Suppressor macrophage treated with lipopolysaccharide for 1 hour (primary cell): ENCODE measurements at places on chromosomes 12 and 14.

DNA sequence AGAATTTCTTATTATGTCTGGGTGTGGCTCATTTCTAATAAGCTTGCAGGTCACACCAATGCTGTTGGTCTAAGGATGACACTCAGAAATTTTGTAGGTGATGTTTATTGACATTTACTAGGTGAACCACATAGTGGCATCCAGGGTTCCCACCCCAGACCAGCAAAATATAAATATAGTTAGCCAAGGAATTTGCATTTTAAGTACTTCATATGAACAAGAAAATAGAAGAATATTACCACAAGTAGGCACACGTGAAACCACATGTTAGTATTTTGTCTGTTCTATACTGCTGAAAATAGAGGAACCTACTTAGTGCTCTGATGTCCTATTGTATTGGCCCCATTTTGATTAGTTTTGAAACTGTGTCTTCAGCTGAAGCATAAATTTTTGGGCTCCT lies 71.1 kb downstream of the USP15 start:
- DNase-seq = no peak

- DNase-seq = no peak
Observed at GRCh38 chr12:49880756-49881414, 22.8 kb downstream of the FAIM2 start.

DNA sequence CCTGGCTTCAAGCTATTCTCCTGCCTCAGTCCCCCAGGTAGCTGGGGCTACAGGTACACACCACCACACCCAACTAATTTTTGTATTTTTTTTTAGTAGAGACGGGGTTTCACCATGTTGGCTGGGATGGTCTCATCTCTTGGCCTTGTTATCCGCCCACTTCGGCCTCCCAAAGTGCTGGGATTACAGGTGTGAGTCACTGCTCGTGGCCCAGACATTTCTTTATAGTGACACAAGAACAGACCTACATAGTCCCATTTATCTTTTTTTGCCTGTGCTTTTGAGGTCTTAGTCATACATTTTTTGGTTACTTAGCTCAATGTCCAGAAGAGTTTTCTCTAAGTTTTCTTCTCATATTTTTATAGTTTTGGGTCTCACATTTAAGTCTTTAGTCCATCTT lies 247.4 kb downstream of the SYT10 start:
- DNase-seq = no peak

DNA sequence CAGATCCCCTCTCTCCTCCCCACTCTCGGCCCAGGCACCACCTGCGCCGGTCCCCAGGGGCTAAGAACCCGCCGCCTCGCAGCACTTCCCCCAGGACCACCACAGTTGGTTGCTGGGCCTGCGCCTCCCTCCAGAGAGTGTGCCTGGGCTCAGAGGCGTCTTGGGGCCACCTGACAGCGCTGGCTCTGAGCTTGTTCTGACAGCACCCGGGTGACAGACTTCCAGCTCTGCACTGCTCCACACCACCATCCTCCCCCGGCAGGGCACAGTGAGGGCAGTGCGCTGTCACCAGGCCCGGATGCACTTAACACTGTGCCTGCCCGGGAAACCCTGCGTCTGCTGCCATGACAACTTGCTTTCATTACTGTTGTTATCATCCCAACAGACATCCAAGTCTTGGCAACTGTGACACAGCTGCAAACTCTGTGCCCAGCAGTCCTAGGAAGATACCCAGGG lies 6.6 kb downstream of the BRF1 start:
- DNase-seq = peak; percentile 47

DNA sequence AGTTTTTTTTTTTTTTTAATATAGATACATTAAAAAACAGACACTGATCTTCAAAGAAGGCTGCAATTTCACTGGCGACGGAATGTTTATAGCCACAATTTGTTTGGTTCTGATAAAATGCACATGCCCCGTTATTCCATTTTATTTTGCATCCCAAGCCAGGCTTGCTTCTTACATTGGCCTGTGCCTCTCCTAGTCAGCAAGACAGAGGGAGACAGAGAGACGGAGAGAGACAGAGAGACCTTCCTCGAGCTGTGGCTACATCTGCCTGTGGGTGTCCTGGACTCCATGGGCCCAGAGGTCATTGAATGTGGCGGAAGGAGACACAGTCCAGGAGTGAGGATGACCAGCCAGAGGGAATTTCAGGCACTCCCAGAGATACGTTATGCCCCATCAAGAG lies 926.6 kb downstream of the VRK1 start:
- no peak for DNase-seq

GRCh38 chr12:96183734-96184370 lies 10.3 kb upstream of the ELK3 start:
- no peak for DNase-seq

GRCh38 chr12:104546575-104546974 lies 89.8 kb downstream of the CHST11 start:
- peak; percentile 75 for DNase-seq

DNA sequence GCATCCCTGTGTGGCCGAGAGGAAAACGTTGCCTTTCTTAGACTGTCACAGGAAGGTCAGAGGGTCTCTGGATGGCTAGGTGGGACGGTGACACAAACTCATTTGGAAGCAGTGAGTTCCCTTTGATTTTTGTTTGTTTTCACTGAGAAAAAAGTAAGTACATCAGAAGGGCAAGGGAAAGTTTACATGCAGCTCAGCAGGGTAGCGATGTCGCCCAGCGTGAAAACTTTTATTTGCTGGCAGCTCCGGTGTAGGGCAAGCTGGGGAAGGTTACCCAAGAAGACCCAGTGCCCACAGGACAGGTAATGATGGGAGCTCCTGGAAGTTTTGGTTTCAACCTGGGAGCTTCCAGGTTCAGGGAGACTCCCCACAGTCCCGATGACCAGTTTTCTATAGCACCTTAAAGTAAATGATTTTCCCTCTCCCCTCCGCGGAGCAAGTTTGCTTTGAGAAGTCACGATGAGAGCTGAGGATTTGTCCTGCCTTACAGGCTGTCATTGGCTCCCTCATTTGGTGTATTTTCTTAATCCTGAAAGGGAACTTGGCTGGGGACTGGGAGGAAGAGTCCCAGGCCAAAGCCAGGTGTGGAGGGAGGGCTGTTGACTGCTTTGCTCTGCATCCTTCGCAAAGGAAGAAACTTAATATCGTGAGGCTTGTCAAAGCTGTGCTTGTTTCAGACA lies 64.7 kb upstream of the ESRRB start:
- DNase-seq = no peak

DNA sequence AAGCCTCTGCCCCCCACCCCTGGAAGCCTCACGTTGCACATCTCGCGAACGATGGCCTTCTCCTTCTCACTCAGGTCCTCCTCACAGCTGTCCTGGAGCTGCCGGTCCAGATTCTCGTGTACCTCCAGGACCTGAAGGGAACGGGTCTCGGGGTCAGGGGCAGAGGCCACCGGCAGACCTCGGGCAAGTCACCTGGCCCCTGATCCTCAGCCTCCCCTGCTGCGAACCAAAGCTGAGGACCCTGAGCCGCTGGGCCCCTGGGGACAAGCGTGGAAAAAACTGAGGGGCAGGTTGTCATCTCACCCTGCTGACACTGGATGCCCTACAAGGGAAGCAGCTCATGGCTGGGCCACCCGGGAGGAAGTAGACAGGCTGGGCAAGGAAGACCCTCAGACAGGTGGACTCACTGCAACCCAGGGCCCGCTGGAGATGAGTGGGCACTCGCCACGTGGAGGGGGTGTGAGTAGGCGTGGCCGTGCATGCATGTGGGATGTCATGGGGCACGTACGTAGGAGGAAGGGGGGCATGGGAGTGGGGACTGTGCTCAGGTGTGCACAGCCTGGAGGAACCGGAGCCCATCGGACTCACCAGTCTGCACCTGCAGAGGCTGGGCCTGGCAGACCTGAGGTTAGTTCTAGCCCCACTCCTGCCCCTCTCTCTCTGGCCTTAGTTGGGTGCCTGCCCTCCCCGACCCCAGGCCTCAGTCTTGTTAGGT lies 35.1 kb downstream of the CCNK start:
- DNase-seq = no peak

DNA sequence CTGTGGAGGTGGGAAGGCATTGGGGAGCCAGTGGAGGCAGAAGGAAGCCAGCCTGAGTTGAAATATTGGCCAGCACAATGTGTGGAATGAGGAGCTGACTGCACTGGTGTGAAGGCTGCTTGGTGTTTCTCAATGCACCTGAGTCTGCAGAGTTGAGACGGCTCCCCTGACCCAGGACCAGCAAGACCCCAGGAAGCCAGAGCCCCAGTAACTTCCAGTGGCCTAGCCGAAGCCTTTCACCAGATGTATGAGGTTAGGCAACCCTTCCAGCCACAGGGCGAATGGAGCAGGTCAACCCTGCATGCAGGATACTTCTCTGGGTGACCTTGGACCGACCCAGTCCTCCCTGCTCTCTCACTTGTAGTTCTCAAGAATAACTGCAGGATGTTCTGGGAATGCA lies 12.9 kb upstream of the KRT73 start:
- no peak for DNase-seq

- DNase-seq = peak; percentile 71
Observed at GRCh38 chr12:5965950-5966383, 20.9 kb upstream of the ANO2 start.

DNA sequence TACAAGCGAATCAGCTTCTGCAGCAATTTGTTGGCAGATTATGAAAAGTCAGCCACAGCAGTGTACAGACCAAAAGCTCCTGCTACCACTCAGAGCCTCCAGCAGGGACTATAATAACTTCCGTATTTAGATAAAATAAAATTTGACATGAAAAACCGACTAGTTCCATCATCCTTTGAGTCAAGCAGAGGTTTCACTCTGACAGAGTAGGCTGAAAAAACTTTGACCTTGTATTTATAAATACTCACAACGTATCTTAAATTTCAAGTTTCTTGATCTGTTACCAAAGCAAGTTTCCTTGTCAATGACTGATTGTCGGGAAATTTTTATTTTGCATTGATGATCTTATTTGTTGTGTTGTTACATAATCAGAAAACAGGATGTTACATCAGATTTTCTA lies 283.4 kb downstream of the DAD1 start:
- peak; percentile 38 for DNase-seq

DNA sequence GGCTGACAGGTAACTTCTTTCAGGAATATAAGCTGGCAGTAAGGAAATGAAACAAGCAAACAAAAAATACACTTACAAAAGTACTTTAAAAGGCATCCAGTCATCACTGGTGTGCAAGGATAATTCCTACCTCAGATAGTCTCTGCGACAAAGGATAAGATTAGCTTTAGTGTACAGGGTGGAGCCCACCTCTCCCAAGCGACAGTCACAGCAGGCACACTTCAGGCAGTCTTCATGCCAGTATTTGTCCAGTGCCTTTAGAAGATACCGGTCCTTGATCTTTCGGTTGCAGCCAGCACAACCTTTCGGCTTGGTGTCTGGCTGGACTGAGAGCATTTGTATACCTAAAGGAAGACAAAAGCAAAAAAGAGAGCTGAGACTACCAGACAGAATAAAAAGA lies 5.4 kb downstream of the LMO3 start:
- no peak for DNase-seq

GRCh38 chr12:30796313-30796780 lies 41.6 kb upstream of the CAPRIN2 start:
- DNase-seq = no peak

DNA sequence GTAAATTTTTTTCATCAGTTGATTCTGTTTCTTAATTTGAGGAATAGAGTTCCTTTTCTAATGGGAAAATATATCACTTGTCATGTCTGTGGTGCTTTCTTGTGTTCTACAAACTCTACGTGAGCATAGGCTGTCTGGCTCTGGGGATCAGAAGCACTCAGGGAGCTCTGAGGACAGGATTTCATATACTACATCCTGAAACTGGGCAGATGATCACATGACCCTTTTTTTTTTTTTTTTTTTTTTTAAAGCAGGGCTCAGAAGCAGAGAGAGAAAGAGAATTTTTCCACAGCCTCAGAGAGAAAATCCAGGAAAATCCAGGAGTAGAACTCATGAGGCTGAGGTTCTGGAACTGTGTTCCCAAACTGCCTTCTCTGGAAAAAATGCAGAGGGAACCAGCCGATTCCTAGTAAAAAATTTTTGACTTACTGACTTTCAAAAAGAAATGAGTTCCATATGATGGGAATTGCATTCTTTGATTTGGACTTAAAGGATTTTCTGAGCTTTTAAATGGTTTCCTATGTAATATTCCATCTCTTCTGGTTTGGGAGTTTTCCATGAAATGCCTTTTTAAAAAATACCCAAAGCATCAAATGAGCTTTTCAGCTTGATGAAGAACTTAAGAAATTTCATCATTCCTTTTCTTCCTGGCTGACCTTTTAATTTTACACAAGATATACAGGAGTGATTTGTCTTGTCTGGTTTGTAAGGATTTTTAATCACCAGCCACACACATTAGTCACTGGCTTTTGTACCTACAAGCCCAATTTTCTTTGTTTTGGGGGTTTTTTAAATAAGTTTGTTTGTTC lies 183.1 kb upstream of the HIF1A start:
- peak; percentile 65 for DNase-seq

DNA sequence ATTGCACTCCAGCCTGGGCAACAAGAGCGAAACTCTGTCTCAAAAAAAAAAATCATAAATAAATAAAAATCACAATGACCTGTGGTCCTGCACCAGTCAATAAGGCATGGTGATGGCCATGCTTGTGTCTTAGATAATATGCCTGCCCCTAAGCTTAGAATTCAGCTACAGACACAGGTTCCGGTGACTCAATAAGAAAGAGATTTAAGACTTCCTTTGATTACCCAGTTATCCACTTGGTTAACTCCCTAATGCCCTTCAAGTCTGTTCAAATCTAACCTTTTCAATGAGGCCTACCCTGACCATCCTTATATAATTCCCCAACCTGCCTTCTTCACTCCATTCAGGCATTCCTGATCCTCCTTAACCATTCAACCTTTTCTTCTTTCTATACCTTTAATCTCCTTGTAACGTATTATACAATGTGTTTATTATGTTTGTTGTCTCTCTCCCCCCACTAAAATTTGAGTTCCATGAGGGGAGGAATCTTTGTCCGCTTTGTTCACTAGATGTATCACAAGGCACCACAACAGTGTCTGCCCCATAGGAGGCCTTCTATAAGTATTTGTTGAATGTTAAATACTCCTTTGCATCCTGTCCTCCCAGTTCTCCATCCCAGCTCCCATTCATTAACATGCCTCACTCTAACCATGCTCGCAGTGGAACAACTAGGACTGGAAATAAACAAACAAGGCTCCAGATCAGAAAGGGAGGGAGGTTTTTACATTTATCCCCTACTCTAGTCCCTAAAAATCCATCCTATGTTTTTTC lies 8.9 kb downstream of the MAP4K5 start:
- DNase-seq = no peak

GRCh38 chr12:65622056-65622455 lies 202.2 kb upstream of the HMGA2 start:
- DNase-seq = no peak

- DNase-seq = no peak
Observed at GRCh38 chr14:84403585-84403984, 1126.4 kb upstream of the FLRT2 start.
